GM23338 (cell line): ENCODE measurements at places on chromosomes 6 and 20. TPM values are rescaled to one million over a fixed set of nuclear protein-coding genes. Genes with fewer than 3 reads are reported as not detected.

TAAR9 gene
- total RNA-seq = not detected in 2 replicates

DNA sequence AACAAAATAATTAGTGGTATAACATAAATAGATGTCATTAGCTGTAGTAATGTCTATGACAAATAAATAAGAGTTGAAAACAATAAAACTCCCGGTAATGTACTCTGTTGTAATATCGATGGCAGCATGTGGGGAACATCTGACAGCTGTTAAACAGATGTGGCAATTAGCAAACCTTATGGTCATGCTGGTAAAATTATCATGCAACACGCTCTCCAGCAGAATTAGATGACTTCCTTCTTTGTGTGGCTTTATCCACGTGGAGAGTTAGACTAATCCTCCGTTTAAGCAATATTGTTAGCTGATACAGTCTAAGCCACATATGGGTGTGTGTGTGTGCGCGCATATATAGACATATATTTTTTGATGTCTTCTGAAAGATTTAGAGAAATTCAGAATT, 77.7 kb upstream of the ZFP64 start:
- H3K36me3 ChIP-seq = no peaks in the 10 kb centered on the region
- no peak overlapping the region for H3K27ac ChIP-seq
- H3K27me3 ChIP-seq = no peaks in the 10 kb centered on the region
- H3K4me3 ChIP-seq = no peak overlapping the region

ATP6V1G2 gene
- total RNA-seq = 1.6 and 2.4 TPM in 2 replicates

GRCh38 chr20:50053362-50054230, 59.4 kb downstream of the UBE2V1 start:
- no peaks in the 10 kb centered on the region for H3K36me3 ChIP-seq
- no peak overlapping the region for H3K27ac ChIP-seq
- no peak for DNase-seq
- H3K27me3 ChIP-seq = no peaks in the 10 kb centered on the region
- H3K4me3 ChIP-seq = no peak overlapping the region

GRCh38 chr20:51586005-51586440, 43.5 kb upstream of the NFATC2 start:
- no peaks in the 10 kb centered on the region for H3K36me3 ChIP-seq
- H3K4me3 ChIP-seq = no peak overlapping the region
- DNase-seq = no peak
- no peaks in the 10 kb centered on the region for H3K4me1 ChIP-seq
- H3K27me3 ChIP-seq = no peaks in the 10 kb centered on the region
- H3K27ac ChIP-seq = no peak overlapping the region

- no peaks in the 10 kb centered on the region for H3K4me1 ChIP-seq
- H3K27me3 ChIP-seq = no peaks in the 10 kb centered on the region
- no peak overlapping the region for H3K27ac ChIP-seq
- H3K4me3 ChIP-seq = no peak overlapping the region
- no peak for DNase-seq
Measured at GRCh38 chr6:154210678-154211077, 145.9 kb downstream of the IPCEF1 start.

DNA sequence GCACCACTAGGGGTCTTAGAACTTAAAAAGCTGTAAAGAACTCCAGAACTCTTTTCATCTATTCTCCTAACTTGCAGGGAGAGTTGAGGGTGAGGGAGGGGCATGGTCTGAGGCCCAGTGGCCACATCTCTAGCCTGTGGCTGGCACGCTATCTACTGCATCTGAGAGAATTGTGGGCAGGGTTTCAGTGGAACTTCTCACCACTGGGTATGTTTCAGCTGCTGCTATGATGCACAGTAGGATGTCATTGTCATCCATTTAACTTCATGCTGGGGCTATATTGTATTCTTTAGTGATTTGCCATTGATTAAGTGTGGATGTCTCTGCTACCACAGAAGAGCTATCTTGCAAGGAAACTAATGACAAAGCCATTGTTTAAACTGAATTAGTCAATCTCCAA, 4.5 kb downstream of the TMEM14A start:
- H3K27ac ChIP-seq = no peak overlapping the region
- peaks cover 16% of the 10 kb centered on the region for H3K4me1 ChIP-seq
- DNase-seq = peak; percentile 45
- H3K27me3 ChIP-seq = no peaks in the 10 kb centered on the region

GRCh38 chr20:49906101-49906604, 9.2 kb downstream of the SPATA2 start:
- H3K4me1 ChIP-seq = no peaks in the 10 kb centered on the region
- no peak for DNase-seq
